ENCODE measurements at places on chromosomes 6 and 20.

- no peak for DNase-seq
Observed at GRCh38 chr20:35320396-35321126, 28.3 kb upstream of the FAM83C start.

- DNase-seq = no peak
Observed at GRCh38 chr20:18856873-18857272, 43.3 kb downstream of the SCP2D1 start.

GRCh38 chr20:35972462-35972861, 4.1 kb downstream of the CNBD2 start:
- DNase-seq = no peak

GRCh38 chr20:37396416-37397075, 50.6 kb downstream of the SRC start:
- DNase-seq = peak; percentile 71

DNA sequence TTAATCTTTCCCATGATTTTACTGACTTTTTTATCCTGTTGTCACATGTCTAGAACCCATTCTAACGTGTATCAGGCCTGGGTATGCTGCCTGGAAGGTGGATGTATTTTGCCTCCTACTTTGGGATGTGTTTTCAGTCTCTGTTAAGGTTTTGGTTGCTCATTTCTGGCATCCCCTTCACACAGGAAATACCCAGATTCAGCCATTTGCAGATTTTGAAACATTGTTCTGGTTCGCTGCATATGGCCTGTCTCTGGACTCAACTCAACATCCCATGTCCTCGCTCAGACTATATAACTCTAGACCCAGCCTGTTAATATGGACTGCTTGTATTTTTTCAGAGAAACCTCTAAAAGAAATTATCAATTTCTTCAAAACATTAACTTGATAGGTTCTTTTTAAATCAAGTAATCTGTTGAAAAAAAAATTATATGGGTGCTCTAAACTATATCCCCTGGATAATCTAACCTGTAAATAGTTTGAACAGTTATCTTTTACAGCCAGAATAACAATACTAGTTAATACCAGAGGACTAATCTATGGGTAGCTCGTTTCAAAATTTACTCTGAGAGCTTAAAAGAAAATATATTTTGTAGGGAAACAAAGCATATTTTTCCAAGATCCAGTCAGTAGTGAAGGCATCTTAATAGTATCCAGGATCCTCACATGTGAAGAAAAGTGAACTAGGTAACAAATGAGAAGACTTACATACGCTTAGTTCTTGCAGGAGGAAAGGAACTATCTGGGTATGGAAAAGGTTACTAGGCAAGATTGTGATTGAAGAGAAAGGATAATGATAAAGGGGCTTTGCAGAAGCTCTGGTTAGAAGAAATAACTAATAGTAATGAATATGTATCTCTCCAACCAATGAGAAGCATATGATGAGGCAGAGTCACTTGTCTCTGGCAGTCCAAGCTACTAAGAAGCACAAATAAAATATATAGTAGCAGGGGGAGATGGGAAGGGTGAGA, 23.4 kb upstream of the HLA-DQB1 start:
- DNase-seq = no peak

DNA sequence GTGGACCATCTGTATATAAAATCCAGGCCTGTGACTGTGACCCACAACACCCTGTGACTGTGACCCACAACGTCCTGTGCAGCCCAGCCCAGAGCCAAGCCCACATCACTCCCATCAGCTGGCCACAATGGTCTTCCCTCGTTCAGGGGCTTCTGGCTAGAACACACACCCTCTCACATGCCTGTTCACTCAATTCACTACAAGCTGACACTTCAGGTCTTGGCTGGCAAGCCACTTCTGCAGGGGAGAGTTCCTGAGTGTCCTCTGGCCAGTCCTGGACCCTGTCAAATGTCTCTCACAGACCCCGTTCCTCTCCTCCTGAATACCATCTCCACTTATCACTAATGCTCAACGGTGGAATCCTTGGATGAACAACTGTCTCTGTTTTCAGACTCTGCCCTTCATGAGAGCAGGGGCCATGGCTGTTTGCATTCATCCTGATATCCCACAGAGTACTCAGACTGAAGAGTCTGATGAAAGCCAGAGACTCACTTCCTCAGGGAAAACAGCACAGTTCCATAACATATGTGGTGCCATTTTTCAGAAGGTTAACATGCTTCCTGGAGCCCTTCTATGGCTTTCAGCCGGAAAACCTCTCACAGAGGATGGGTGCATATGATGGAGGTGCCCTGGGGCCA, 56.0 kb downstream of the MYH7B start:
- DNase-seq = no peak

DNA sequence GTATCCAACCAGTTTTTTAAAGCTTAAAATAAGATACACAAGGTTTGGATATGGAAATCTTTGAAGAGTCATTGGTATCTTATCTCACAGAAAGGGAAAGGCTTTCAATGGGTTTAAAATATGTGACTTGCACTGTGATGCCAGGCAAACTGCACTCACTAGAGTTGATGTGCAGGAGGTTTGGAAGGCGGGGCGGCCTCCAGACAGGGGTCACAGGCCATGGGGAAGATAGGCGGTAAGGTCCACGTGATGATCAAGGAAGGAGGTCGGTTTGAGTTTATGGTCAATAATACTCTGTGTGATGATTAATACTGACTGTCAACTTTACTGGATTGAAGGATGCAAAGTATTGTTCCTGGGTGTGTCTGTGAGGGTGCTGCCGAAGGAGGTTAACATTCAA, 9.5 kb upstream of the RAMACL start:
- no peak for DNase-seq

- no peak for DNase-seq
Observed at GRCh38 chr20:11395581-11395980, 522.1 kb upstream of the BTBD3 start.

DNA sequence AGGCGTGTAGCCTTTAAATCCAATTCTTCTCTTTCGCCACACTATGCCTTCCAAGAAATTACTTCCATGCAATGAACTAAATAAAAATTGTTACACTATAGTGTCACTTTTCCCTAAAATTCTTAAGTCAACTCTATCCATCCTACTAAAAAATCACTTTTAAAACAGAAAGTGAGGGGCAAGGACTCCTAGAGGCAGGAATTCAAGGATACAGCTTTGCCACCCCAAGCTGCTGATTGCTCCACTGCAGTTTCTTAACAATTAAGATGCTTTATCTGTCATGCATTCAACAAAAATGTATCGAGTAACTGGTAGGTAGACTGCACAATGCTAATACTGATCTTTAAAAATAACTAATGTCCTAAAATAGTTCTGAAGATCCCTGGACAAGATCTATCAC, 4.3 kb downstream of the MCM9 start:
- DNase-seq = no peak

DNA sequence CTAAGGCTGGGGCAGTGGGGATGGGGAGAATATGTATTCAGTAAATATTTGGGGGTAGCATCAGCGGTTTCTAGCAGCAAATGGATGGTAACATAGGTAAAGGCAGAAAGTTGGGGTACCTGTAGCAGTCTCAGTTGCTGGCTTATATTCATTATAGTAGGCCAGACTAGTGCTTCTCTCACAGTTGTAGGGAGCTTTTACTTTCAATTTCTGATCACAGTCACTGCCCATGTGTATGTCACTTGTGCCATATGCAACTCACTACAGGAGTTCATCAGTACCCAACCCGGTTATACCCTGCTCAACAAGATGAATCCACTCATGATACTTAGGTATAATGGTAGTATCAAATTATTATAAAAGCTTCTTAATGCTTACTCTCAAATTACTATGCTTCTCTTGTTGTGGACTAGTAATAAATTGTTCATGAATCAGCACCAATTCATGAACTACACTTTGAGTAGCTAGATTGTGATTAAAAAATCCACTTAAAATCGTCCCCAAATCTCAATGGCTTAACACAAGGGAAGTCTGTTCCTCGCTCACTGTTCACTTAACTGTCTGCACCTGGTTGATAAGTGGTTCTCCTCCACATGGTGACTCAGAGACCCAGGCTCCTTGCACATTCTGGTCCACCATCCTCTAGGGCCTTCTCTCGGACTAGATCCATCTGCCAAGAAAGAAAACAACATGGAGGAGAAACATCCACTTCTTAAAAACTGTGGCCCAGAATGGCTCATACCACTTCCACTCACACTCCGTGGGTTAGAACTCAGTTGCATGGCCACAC, 31.3 kb upstream of the MYLIP start:
- no peak for DNase-seq

- no peak for DNase-seq
Observed at GRCh38 chr6:1605004-1605892, 4.5 kb upstream of the FOXC1 start.

DNA sequence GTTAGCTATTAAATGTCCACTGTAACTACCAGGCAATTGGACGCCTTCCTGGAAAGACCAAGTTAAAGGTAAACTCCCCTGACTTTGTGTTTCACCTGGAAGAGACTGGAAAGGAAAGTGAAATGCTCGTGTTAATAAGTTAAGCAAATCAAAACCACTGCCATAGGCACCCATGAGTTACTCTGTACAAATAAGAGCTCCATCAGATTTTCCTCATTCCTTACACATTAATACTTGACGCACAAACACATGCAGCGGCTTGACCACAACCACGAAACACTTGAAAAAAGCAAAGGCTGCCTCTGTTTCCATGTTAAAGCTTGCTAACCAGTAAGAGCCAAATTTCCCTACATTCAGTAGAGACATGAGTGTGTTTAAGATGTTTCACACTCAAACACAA, 19.8 kb downstream of the GCM1 start:
- DNase-seq = no peak

GRCh38 chr20:17609811-17610377, 40.0 kb downstream of the DSTN start:
- DNase-seq = no peak

DNA sequence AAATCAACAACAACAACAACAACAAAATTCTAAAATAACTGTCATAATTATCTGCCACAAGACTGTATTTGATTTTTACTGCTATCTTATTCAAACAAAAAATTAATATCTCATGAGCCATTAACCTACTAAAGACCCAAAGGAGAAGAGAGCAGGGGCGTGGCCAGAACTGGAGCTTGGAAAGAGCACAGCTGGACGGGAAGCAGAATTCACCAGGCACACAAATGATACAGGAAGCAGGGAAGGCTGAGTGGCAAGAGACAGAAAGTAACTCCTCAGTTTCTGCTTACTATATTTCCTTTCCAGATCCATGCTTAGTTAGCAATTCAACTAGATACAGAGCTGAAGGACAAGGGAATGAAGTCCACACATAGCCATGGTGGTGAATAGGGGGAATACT, 54.4 kb downstream of the FKBP5 start:
- no peak for DNase-seq

- no peak for DNase-seq
Observed at GRCh38 chr6:67606906-67607828, 1027.9 kb upstream of the ADGRB3 start.

GRCh38 chr20:30484009-30484748, 773.3 kb upstream of the DEFB115 start:
- DNase-seq = no peak

- no peak for DNase-seq
Observed at GRCh38 chr6:56552187-56553130, 90.2 kb downstream of the DST start.

- DNase-seq = no peak
Observed at GRCh38 chr6:151534576-151534975, 40.8 kb downstream of the CCDC170 start.

DNA sequence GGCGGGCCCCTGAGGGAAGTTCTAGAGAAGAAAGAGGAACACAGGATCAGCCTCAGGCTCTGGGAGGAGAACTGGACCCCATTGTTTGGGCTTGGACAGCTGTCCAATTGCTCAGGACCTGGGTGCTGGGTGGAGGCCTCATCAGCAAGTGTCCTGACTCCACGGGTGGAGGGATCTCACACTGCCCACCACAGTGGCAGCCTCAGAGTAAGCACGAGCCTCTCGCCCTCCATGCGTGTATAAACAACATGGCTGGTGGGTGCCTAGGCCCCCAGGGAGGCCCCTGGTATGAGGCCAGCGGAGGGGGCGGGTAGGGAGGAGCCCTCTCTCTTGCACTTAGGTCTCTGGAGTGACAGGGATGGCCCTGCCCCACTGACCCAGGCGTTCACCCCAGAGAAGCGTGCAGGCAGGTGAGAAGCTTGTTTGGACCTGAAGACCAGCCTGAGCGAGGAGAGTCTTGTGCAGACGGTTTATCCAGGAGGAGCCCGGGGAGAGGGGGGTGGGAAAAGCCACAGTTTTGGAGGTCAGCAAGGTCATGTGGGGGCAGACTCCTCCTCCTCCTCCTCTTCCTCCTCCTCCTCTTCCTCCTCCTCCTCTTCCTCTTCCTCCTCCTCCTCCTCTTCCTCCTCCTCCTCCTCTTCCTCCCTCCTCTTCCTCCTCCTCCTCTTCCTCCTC, 41.9 kb upstream of the BHLHE23 start:
- no peak for DNase-seq

- no peak for DNase-seq
Observed at GRCh38 chr6:137227871-137228302, 8.7 kb upstream of the IFNGR1 start.

- DNase-seq = no peak
Observed at GRCh38 chr6:146968041-146968760, 236.0 kb upstream of the STXBP5 start.

DNA sequence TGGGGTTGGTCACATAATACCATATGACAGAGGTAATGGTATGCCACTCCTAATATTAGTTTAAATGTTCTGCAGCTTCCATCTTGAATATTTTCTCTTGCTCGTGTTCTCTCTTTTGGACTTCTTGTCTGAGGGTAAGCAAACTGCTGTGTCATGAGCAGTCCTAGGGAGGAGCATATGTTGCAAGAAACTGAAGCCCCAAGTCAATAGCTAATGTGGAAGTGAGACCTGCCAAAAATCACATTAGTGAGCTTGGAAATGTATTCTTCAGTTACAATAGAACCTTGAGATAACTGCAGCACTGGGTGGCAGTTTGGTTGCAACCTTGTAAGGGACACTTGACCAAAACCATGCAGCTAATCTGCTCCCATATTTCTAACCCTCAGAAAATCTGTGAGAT, 178.2 kb upstream of the IMPG1 start:
- no peak for DNase-seq

- no peak for DNase-seq
Observed at GRCh38 chr6:50288881-50289280, 239.2 kb upstream of the DEFB112 start.

DNA sequence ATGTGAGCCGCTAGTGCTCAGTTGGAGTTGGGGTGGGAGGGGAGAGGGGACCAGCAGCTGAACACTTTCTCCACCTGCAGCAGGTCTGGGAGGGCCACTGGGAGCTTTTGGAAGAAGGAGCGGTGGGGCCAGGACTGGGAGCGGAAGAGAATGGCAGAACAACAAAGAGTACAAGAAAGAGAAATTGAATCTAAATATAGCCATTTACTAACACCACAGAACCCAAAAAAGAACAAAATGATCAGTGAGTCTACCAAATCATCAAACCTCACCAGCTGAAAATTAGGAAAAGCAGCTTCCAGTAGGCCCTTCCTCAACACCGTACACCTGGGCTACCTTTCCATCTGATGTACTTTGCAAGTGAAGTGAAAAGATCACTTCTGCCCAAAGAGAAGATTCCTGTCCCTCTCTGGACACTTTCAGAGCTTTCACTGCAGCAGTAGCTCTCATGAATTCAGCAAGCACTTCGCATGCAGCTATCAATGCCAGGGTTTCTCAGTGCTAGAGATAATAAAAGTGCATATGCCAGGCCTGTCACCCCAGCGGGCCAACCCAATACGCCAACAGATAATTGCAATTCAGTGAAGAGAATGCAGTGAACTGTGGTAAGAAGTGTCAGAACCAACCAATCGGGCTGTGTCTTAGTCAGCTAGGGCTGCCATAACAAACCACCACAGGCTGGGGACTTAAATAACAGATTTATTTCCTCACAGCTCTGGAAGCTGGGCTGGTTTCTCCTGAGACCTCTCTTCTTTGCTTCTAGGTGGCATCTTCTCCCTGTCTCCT, 597 bp downstream of the LY86 start:
- DNase-seq = no peak

- no peak for DNase-seq
Observed at GRCh38 chr6:147941143-147941542, 401.5 kb upstream of the SASH1 start.
